ENCODE measurements at places on chromosomes 7 and 10.

- no peak for DNase-seq
Measured at GRCh38 chr7:37514497-37514896, 65.8 kb upstream of the ELMO1 start.

DNA sequence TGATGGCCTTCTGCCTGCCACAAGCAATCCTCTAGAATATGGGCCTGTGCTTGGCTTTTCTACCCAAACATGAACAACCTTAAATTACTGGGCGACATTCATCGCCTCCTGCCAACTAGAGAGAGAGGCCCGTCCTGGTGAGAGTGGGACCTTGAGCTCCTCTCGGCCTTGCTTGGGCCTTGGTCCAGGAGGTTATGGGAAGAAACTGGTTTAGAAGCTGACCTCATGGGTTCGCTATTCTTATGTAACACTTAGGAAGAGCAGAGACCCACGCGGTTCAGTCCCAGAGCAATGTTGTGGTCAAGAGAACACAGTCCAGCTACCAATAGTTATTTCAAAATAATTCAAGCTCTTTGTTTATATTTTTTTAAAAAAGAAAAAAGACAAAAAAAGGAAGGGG lies 176.3 kb upstream of the ZNF32 start:
- DNase-seq: no peak

DNA sequence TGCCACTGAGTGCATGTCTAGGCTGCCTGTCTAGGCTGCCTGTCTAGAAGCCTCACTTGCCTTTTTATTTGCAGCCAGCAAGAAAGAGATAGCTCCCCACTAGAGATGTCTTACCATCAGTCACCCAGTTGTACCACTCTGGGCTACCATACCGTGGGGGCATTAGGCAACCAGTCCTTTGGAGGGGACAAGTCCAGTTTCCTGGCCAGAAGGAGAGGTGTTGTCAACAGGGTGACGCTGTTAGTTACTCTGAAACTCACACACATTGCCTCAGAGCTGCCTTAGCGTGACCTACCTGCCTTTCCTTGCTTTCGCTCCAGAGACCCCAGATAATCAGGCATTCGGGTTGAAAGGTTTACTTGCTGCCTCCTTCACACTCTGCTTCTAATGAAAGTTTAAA lies 155.4 kb downstream of the CELF2 start:
- no peak for DNase-seq

DNA sequence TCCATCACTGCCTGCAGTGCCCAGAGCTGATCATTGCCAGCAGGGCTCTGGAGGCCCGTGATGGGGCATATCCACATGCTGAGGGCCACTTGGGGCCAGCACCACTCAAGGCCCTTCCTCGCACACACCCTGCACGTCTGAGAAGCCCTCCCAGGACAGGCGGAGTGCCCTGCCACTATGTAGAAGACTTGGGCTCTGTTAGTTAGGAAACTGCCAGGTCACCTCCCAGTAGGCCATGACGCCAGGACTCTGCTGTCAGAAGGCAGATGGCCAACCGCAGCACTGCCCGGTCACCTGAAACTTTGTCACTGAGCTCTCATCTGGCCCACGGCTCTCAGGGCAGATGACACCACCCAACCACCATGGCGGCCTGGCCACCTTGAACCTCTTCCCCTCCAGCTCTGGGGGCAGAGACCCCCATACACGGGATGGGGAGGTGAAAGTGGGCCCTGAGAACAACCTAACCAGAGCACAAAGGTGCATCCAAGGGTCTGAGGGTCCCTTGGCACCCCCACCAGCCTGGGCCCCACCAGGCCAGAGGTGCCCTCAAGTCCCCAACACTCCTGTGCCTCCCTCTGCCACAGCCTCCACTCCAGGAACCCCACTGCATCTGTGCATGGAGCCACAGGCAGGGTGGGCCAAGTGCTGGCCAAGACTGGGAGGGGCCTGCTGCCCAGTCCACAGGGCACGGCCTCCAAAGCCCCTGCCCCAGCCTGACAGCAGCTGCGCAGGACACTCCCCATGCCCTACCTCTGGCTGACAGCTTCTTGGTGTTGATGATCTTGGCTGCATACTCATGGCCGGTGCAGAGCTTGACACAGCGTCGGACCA lies 41.8 kb downstream of the CAMK2B start:
- no peak for DNase-seq

DNA sequence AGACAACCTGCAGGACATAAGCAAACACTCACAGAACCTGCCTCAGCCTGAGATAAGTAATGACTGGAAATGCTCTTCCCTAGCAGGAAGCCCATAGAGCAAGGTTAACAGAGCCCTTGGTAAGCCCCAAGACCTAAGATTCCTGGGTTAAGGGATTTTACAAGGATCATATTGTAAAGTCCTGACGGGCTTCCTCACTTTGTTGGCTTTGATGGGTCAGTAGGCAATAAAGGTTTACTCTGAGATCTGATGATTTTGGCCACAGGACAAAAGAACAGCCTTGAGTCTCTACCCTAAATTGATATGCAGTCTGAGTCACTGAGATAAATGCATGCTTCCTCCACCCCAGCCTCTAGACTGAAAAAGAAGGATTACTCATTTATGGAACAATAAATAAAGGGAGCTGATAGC lies 270.8 kb downstream of the HTR7 start:
- DNase-seq: peak; percentile 85

GRCh38 chr10:132912713-132913558 lies 29.4 kb downstream of the CFAP46 start:
- DNase-seq: no peak

GRCh38 chr10:84842593-84842992 lies 514.2 kb downstream of the CCSER2 start:
- DNase-seq: no peak

GRCh38 chr10:26555719-26556368 lies 117.7 kb downstream of the APBB1IP start:
- DNase-seq: peak; percentile 17

- DNase-seq: no peak
Measured at GRCh38 chr7:85498031-85498430, 311.2 kb upstream of the SEMA3D start.

DNA sequence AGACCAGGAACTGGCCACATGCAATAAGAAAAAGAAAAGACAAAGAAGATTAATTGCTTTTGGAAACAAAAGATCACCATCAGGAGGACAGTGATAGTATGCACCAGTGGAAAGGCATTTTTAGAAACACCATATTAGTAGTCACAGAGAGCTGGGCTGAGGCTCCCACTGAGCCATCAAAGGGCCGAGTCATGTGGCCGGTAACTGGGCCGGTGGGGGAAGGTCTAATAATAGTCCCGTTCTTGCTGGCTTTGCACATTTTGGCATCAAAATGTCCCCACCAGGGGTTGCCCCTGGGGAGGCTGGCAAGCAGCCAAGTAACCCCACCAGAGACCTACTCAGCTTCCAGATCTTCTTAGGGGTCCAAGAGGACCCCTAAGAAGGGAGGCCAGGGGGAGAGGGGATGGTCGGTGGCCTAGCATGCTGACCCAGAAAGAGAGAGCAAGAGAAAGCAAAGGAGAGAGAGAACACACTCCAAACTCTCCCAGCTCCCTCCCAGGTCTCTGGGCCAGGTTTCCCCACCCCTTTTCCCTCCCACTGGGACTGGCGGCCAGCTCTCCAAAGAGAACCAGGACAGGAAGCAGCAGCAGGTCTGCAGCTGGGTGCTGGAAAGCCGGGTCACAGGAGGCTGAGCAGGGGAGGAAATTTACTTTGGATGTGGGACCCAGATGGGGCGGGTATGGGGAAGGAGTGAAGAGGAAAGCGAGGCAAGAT lies 70.2 kb upstream of the FGFR2 start:
- DNase-seq: no peak

Measured in NCI-H226 (cell line).